Osteocyte (in vitro differentiated cells): ENCODE measurements at places on chromosomes 7 and 10.
A peak's percentile ranks its signal among the peaks of the same experiment; 100 is the strongest.

GRCh38 chr10:55058800-55059199, 257.8 kb upstream of the PCDH15 start:
- no peak for DNase-seq

GRCh38 chr7:79465551-79465950, 12.1 kb upstream of the MAGI2 start:
- DNase-seq, result no peak

- DNase-seq, result no peak
These were observed 161.9 kb downstream of the DNAJB6 start for GRCh38 chr7:157498657-157499056.

- no peak for DNase-seq
These were observed 225.7 kb downstream of the RPS24 start for GRCh38 chr10:78259391-78259790.

DNA sequence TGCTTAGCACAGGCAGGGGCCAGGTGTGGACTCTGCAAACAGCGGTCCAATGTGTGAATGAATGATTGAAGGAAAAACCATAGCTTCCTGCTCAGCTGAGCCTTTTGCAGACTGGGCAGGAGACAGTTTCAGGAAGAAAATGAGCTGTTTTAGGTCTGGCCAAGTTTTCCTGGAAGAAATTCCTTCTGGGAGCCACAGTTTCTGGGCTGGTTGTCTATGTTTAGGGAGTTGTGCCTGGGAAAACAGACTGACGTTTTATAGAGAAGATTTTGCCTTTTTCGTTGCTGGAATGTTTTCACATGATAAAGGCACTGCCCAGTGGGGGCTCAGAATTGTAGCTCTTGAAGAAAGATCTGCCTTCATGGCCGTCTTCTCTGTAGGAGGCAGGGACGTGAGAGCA, 255.1 kb downstream of the CCSER2 start:
- DNase-seq, result peak; percentile 63

DNA sequence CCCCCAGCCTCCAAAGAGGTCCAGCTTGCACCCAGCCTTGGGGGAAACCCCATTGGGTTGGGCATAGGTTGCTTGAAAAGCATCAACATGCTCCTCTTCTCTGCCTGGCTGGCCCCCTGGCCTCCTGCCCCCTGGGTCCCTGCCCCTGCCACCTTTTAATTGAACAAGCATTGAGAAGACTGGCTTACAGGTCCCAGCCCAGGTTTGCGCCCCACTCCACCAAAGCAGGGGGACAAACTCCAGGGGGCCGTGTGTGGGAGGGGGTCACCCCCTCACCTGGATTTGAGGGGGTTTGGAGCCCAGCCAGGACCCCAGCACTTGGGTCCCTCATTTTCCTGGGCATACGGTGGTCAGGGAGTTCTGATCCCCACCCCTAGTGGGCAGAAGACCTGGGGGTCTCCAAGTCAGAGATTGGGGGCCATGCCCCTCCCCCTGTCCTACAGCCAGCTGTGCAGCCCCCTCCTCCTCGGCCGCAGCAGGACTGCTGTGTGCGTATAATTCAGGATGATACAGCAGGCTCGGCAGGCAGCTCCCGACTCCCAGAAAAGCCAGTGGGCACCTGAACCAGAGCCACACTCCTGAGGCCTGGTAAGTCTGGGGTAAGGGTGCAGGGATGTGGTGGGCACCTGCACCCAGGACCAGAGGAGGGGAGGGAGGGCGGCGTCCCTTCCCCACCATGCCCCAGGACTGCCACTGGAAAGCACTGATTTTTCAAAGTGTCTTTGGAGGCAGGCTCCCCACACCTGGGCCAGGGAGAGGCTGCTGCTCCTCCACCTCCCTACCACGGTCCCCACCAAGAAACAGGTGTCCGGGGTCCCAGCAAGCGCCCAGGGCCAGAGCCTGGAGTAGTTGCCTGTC, 1.7 kb downstream of the ELFN1 start:
- DNase-seq, result no peak
